Mesothelial cell of epicardium (in vitro differentiated cells): ENCODE measurements at places on chromosomes 5 and 9. TPM values are rescaled to one million over a fixed set of nuclear protein-coding genes. Genes with fewer than 3 reads are reported as not detected.

DNA sequence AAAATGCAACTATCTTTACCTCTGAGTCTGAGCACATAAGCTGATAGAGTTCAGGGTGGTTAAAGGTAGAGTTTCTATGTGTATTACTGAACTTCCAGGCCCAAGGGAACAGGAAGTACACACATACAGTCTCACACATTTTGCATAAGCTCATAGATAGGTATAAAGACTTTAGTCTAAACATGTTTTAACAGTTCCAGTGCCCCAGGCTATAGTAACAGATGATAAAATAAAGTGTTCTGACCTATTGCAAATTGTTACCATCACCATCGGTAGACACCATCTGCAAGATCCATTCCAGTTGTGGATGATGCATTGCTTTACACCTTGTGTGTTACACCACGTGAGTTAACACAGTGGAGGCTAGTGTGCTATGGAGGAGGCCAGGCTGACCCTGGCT is 95.8 kb downstream of the TMEM174 start:
- no peaks in the 10 kb centered on the region for H3K36me3 ChIP-seq
- no peak overlapping the region for H3K27ac ChIP-seq
- no peak for DNase-seq
- peaks cover 52% of the 10 kb centered on the region for H3K27me3 ChIP-seq
- H3K4me3 ChIP-seq: no peak overlapping the region
- peaks cover 2% of the 10 kb centered on the region for H3K4me1 ChIP-seq

The LRRC19 gene
- not detected in 3 replicates for total RNA-seq

The PTTG1 gene
- total RNA-seq: 42.6 to 43.3 TPM (median 42.7 TPM) in 3 replicates

DNA sequence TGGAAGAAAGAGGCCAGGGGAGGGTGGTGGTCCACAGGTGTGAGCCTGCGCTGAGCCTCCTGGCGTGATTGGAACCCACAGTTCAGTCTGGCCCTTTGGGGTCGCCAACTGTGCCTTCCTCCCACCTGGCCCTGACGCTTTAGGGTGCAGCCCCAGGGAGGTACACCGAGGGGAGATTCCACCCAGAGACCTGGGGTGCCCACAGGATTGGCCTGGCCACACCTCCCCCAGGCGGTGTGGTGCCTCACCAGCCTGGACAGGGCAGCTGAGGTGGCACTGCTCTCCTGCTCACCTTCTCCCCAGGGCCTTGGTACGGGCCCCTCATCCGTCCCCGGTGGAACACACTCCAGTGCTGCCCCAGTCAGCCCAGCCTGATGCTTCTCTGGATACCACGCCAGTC is 1.0 kb upstream of the CLIC3 start:
- no peaks in the 10 kb centered on the region for H3K27me3 ChIP-seq
- DNase-seq: no peak
- peaks cover 35% of the 10 kb centered on the region for H3K4me1 ChIP-seq
- H3K4me3 ChIP-seq: peak overlapping the region; percentile 3
- H3K27ac ChIP-seq: no peak overlapping the region
- H3K36me3 ChIP-seq: no peaks in the 10 kb centered on the region

The FBXW11 gene
- 62.1 to 64.4 TPM (median 64.1 TPM) in 3 replicates for total RNA-seq

The DNM1 gene
- total RNA-seq: 86.8 to 98.6 TPM (median 89.2 TPM) in 3 replicates

The DYNC2I2 gene
- total RNA-seq: 35.2 to 38.3 TPM (median 37.2 TPM) in 3 replicates

The GABRA6 gene
- total RNA-seq: not detected in 3 replicates

DNA sequence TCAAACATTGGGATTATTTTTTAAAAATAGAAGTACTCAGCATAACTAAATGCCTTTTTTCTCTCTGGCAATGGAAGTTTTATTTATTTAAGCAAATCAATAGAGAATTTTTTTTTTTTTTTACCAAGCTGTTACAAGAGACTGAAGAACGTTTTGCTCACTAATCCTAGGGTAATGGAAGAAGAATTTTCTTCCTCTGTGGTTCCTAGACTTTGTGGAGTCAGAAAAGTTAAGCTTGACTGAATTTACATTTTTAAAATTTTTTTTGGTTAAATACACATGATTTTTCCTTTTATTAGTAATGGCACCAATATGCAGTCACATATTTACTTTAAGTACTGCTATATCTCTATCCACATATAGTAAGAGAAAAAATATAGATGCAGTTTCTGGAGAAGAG is 189.8 kb downstream of the PCSK1 start:
- no peak overlapping the region for H3K27ac ChIP-seq
- H3K4me1 ChIP-seq: peaks cover 8% of the 10 kb centered on the region
- DNase-seq: no peak
- H3K27me3 ChIP-seq: no peaks in the 10 kb centered on the region

The DOCK2 gene
- total RNA-seq: 0.16 to 0.25 TPM (median 0.18 TPM) in 3 replicates

- H3K4me1 ChIP-seq: peaks cover 36% of the 10 kb centered on the region
- no peak for DNase-seq
- H3K27ac ChIP-seq: peak overlapping the region; percentile 66
- H3K4me3 ChIP-seq: no peak overlapping the region
- H3K27me3 ChIP-seq: no peaks in the 10 kb centered on the region
Observed at GRCh38 chr5:122704247-122705036, 70.4 kb upstream of the SNX2 start.

DNA sequence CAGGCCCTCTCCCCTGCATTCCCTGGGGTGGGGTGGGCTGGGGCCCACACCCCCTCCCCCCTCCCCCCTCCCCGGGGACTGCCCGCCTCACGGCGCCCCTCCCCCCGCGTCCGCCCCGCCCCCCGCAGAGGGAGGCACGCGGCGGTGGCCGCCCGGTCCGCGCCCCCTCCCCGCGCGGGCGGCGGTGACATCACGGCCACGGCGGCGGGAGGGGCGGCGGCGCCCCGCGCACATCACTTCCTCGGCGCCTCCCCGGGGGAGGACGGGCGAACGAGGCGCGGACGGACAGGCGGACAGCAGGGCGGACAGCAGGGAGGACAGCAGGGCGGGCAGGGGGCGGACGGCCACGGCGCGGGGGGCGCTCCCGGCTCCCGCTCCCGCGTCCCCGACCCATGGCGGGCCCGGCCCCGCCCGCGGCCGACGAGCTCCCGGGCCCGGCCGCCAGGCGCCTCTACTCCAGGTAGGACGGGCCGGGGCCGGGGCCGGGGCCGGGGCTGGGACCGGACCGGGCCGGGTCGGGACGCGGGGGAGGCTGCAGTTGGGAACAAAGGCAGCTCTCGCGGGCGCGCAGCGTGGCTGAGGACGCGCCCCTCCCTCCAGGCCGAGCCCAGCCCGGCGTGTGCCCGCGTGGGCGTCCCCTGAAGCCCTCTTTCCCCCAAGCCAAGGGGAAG is at the start of gene GPSM1:
GPSM1 (plus strand) TSS at position 236 of the 671 bp plus-strand sequence; CDS start at position 393, 157 bp downstream.
- H3K4me3 ChIP-seq: peak within 1 kb of the TSS; percentile 86
- H3K27me3 ChIP-seq: no peaks in the 10 kb centered on the region
- H3K4me1 ChIP-seq: peaks cover 32% of the 10 kb centered on the region

DNA sequence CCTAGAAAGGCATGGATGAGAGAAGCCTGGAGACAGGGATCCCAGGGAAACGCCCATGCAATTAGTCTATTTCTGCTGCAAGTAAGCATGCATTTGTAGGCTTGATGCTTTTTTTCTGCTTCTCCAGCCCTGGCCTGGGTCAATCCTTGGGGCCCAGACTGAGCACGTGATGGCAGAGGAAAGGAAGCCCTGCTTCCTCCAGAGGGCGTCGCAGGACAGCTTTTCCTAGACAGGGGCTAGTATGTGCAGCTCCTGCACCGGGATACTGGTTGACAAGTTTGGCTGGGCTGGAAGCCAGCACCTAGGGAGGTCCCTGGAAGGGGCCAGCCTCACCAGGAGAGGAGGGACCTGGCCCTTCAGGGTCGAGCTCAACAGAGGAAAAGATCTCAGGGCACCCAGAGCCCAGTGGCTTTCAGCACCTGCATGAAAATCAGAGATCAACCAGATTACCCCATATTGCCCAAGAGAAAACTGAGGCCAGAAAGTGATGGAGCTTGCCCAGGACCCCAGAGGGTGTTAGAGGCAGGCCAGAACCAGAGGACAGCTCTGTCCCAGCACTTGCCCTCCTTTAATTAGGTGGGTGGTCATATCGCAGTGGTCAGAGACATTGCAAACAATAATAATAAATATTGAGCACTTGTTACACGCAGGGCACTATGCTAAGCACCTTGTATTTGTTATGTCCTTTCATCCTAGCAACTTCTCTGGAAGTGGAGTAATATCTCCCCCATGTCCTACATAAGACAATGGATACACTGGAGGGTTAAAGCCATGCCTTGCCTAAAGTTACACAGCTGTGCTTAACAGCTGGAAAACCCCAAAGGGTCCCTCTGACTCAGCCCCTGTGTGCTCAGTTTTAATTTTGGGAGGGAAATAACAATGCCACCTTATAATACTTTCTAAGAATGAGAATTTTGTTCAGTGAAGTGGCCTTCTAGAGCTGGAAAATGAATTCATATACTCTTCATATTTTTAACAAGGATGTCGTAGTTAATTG is 67.1 kb downstream of the KLF4 start:
- DNase-seq: peak; percentile 37
- no peak overlapping the region for H3K4me3 ChIP-seq
- no peak overlapping the region for H3K27ac ChIP-seq
- no peaks in the 10 kb centered on the region for H3K36me3 ChIP-seq
- peaks cover 2% of the 10 kb centered on the region for H3K27me3 ChIP-seq

The INSL4 gene
- not detected in 3 replicates for total RNA-seq

- H3K36me3 ChIP-seq: no peaks in the 10 kb centered on the region
- peaks cover 3% of the 10 kb centered on the region for H3K4me1 ChIP-seq
- H3K27me3 ChIP-seq: no peaks in the 10 kb centered on the region
- DNase-seq: no peak
- H3K27ac ChIP-seq: no peak overlapping the region
Observed at GRCh38 chr9:68842568-68842967, 137.5 kb downstream of the PIP5K1B start.

DNA sequence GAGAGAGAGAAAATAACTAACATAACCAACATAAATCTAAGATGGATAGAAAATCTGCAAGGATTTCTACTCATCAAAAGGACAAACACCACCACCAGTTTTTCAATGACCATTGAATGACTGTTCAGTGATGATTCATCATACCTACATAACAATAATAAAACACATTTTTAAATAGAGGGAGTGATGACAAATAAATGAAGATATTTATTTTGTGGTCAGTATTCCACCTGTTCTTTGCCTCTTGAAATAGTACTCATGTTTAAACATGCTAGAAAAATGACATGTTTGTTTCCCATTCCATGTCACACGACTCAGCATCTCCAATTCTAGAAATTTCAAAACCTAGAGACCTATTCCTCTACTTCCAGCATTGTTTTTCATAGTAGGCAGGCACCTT is 34.6 kb upstream of the ADAMTS16 start:
- no peak overlapping the region for H3K4me3 ChIP-seq
- no peaks in the 10 kb centered on the region for H3K36me3 ChIP-seq
- H3K27ac ChIP-seq: no peak overlapping the region
- DNase-seq: no peak
- H3K27me3 ChIP-seq: peaks cover 34% of the 10 kb centered on the region

GRCh38 chr9:83280790-83281189 is 217.8 kb upstream of the RASEF start:
- H3K4me1 ChIP-seq: peaks cover 12% of the 10 kb centered on the region
- peaks cover 2% of the 10 kb centered on the region for H3K27me3 ChIP-seq
- peak overlapping the region; percentile 32 for H3K27ac ChIP-seq
- no peak for DNase-seq
- H3K36me3 ChIP-seq: no peaks in the 10 kb centered on the region

GRCh38 chr9:28079677-28080076 is 506.4 kb upstream of the C9orf72 start:
- H3K27me3 ChIP-seq: no peaks in the 10 kb centered on the region
- H3K27ac ChIP-seq: no peak overlapping the region
- H3K4me3 ChIP-seq: no peak overlapping the region
- no peaks in the 10 kb centered on the region for H3K36me3 ChIP-seq

- DNase-seq: no peak
- no peaks in the 10 kb centered on the region for H3K27me3 ChIP-seq
- no peak overlapping the region for H3K4me3 ChIP-seq
- H3K36me3 ChIP-seq: no peaks in the 10 kb centered on the region
- H3K4me1 ChIP-seq: peaks cover 21% of the 10 kb centered on the region
Observed at GRCh38 chr5:134456825-134457224, 45.1 kb upstream of the CDKN2AIPNL start.

The SLC6A7 gene
- not detected in 3 replicates for total RNA-seq

DNA sequence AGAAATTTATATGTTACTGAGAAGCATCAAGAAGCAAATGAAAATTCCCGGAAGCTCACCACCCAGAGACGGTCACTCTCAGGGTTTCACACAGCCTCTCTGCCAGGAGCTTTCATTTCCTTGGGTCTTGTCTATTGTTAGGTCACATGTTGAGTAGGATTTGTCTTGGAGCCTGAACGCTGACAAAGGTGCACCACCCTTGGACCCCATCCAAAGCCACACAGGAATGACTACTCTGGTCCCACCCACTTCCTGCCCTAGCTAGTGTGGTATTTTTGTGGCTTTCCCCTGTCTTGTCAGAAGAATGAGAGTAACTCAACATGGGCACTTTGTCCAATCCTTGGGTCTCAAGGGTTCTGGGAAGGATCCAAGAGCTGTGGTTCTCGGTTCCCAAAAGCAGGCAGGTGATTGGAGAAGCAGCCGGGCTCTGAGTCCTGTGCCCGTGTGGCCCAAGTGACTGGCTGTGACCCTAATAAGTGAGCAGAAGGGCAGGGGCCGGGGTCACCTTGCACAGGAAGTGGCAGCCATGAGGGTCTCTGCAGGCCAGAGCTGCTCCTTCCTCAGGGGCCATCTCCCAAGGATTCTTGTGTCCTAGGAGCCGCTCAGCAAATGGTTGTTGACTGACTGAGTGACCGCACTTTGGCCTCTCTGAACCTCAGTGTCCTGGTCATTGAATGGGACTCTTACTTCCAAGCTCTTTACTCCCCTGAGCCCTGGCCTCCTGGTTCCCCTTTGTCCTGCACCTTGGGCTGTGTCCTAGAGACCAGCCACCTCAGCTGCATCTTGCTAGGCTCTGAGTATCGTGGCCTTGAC is 6.9 kb downstream of the FGD3 start:
- H3K4me1 ChIP-seq: peaks cover 22% of the 10 kb centered on the region
- no peak for DNase-seq
- H3K4me3 ChIP-seq: no peak overlapping the region
- no peaks in the 10 kb centered on the region for H3K27me3 ChIP-seq

DNA sequence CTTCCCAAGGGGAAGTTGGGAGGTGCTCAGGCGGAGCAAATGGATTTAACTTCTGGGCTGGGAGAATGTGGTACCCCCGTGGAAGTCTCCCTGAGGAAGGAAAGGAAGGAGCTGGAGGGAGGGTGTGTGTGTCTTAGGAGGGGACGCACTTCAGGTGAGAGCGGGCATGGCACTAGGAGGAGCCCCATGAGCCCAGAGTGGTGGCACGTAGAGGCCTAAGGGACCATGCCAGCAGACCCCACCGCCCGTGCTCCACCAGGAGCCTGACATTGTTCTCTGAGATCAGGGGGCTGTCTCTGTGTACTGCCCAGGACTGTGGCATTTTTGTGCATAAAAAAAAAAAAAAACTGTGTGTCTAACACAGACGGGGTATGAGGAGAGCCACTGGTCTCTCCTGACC is 18.5 kb upstream of the AHRR start:
- peaks cover 30% of the 10 kb centered on the region for H3K4me1 ChIP-seq
- no peak for DNase-seq
- H3K36me3 ChIP-seq: peaks cover 2% of the 10 kb centered on the region
- H3K27me3 ChIP-seq: no peaks in the 10 kb centered on the region

DNA sequence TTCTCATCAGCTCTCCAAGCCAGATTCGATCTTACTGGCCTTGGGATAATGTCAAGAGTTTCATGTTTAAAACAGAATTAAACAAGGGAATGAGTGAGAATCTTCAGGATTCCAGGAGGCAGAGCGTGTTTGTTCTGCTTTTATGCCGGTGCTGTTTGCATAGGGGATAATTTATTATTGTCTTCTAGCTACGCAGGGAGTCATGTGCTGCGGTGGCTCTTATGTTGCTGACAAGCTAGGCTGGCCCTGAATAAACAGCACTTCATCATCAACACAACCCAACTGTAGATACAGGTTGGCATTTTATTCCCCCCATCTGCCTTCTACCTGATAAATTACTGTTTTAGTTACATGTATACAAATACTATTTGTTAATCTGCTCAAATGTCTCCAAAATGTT is 47.1 kb upstream of the PCA3 start:
- no peak overlapping the region for H3K27ac ChIP-seq
- peaks cover 24% of the 10 kb centered on the region for H3K4me1 ChIP-seq
- DNase-seq: no peak
